NCI-H524 (cell line): ENCODE measurements at places on chromosomes 1 and 21.
A peak's percentile ranks its signal among the peaks of the same experiment; 100 is the strongest.

DNA sequence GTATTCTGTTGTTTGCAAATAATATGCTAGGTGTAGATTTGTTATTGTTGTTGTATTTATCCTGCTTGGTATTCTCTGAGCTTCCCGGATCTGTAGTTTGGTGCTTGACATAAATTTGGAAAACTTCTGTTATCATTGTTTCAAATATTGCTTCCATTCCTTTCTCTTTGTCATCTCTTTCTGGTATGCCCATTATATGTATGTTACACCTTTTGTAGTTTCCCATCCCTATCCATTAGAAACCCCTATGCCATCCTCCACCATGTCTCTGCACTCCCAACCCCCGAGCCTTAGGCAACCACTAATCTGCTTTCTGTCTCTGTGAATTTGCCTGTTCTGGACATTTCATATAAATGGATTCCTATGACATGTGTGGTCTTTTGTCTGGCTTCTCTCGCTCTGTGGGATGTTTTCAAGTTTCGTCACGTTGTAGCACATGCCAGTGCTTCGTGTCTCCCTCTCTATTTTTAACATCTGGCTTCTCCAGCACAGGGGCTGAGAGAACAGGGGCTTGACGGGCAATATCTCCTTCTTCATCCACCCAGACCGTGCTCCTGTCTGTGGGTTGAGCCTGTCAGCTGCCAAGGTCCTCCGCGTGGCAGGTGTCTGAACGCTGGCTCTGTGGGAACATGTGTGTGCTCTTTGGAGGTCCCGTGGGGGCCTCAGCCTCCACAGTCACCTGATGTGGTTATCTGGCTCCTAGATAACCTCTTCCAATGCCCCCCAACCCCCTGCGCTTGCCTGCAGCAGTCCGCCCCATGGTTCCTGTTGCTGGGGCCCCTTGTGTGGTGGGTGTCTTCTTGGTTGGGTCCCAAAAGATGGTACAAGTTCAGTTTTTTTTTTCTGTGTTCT is 32.8 kb upstream of the MAN1C1 start:
- no peak for DNase-seq

GRCh38 chr1:109910123-109910962 is at the start of gene CSF1:
Gene CSF1, plus strand, starts transcription at chr1:109910849. Its CDS starts 175 bp downstream, at chr1:109911024.
- peak; percentile 37 for DNase-seq

- DNase-seq, result no peak
Observed at GRCh38 chr1:147514233-147514632, 27.1 kb upstream of the BCL9 start.

- DNase-seq, result no peak
Observed at GRCh38 chr1:232951180-232951579, 769 bp downstream of the NTPCR start.

- DNase-seq, result no peak
Observed at GRCh38 chr1:214316593-214316992, 35.6 kb downstream of the SMYD2 start.
